Fibroblast of pulmonary artery (primary cell): ENCODE measurements at places on chromosomes 5 and 9.
A peak's percentile ranks its signal among the peaks of the same experiment; 100 is the strongest.

DNA sequence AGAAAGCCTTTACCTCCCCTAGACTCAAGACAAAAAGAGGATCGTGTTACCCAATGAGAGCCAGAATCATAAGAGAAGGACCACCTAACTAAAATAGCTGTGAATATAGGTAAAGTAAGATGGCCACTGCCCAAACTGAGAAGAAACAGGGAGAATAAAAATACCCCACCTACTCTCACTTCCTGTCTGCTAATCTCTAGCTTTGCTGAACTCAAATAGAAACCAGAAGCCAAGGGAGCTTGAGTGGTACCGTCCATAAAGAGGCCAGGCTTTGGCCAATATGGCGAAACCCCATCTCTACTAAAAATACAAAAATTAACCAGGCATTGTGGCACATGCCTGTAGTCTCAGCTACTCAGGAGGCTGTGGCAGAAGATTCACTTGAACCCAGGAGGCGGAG is 123.0 kb upstream of the FST start:
- no peak for DNase-seq

DNA sequence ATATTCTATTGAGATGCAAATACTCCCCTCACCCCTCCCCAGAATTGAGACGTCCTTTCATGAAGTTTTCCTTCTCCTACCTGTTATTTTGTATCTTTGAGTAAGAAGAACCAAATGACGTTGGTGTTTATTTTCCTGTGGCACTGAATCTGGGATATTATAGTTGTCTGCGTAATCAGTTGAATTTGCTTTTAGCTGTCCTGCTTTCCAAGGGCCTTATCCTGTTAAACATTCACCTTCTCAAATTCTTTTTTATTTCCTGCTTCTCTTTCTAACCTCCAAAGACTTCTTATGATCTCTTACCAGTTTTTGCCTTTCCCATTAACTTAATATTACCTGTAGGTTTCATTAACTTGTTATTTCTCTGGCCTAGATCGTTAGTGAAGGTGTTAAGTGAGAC is 1254.9 kb upstream of the WWC1 start:
- DNase-seq, result no peak

DNA sequence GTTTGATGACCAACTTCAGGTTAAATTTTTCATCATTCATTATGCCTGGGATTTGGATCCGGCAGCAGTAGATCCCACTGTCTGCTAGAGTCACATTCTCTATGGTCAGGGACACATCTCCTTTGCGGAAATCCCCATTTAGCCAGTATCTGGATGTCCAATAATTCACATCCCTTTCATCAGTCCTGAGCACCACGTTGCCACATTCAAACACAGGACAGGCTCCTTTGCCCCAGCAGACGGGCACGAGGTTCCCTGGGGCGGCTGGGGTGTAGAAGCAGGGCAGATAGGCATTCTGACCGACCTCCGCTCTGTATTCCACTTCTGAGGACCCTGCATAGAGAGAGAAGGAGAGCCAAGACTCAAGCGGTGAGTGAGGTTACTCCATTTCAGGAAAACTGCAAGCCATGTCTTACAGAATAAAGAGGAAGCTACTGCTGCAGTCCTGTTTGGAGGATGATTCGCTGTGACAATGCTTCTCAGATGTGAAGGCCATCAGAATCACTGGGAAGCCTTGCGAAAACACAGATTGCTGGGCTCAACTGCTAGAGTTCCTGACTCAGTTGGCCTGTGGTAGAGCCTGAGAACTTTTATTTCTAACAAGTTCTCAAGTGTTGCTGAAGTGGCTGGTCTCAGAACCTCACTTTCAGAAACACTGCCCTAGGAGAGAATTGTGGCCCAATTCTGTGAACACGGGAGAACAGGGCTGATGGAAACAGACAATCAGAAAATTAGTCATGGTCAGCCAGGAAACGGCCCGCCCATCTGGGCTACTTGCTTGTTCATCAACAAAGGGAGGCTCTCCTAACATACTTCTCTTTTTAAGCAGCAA is 2.0 kb downstream of the HAVCR2 start:
- no peak for DNase-seq

DNA sequence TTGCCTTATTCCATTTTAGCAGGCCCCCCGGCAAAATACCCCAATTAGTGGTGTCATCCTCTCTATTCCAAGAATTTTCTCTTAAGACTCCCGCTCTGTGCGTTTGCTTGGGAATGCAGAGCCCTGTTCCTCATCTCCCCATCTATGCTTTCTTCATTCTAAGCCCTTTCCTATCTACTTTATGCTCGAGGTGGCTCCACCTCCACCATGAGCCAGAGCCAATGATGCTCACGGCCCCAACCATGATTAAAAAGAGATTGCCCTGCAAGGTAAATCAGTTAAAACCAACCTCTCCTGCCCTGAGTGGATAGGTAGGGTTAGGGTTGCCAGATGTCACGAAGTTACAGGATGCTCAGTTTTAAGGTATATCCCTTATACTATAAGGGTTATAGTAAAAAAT is 677 bp upstream of the TXNDC15 start:
- DNase-seq, result no peak

GRCh38 chr5:2805080-2805479 is 53.6 kb upstream of the IRX2 start:
- DNase-seq, result no peak

GRCh38 chr5:137316346-137316736 is 182.8 kb downstream of the SPOCK1 start:
- peak; percentile 41 for DNase-seq

DNA sequence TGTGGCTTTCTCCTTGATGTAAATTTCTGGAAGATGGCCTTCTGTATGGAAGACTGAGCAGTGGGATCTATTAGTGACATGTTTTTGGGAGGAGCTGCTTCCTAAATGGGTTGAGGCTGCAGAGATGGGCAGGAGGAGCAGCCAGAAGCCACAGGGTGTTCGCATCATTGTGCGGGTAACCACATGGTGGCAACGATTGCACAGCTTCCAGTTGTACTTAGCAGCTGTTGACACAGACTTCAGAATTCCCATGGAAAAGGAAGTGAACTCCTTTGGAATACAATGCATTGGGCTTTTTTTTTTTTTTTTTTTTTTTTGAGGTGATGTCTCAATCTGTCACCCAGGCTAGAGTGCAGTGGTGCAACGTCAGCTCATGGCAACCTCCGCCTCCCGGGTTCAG is 297.3 kb downstream of the NR3C1 start:
- peak; percentile 83 for DNase-seq

GRCh38 chr9:98158071-98158831 is 34.2 kb downstream of the CORO2A start:
- no peak for DNase-seq

DNA sequence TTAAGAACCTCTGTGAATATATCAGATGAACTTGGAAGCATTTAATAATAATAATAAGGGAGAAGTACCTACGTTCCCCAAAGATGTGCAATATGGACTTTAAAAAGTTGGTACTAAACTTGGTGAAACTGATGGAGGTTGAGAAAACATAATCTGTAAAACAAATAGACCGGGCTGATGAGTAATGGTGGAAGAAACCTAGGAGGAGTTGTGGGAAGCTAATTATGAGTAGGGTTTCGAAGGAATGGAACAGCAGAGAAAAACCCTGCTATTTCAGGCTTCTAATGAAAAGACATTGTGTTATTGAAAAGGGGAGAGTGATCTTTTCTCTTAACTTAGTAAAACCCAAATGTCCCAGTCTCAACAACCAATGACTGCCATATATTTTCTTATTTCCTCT is 229.3 kb downstream of the PCSK1 start:
- no peak for DNase-seq

GRCh38 chr5:155471027-155471426 is 457.5 kb downstream of the KIF4B start:
- no peak for DNase-seq

- peak; percentile 46 for DNase-seq
Measured at GRCh38 chr5:83548581-83548980, 77.0 kb downstream of the VCAN start.

- peak; percentile 51 for DNase-seq
Measured at GRCh38 chr5:74762599-74762998, 4.3 kb downstream of the GFM2 start.

DNA sequence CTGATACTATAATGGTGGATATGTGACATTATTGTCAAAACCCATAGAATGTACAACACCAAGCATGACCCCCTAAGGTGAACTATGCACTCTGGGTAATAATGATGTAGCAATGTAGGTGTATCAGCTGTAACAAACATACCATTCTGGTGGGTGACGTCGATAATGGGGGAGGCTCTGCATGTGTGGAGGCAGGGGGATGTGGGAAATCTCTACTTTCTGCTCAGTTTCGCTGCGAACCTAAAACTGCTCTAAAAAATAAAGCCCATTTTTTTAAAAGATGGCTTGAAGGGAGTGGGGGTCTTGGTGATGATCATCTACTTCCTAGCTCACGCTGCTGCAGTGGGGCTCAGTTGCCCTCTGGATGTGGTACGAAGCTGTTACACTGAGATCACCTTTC is 51.1 kb downstream of the RASGEF1C start:
- no peak for DNase-seq

DNA sequence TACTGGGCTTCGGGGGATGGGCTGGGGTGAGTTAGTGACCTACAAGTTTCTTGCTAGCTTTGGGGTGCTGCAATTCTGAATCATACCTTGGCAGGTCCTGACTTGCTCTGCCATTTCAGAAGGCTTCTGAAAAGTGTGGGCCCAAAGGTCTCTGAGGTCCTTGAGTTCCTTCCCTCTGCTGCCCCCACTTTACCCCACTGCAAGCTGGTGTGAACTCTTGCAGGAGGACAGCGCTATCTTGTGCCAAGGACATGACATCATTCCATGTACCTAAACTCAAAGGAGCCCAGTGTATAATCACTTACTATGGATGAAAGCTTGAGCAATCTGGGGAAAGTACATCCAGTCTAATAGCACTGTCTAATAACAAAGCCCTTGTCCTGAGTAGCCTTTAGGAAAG is 157.4 kb downstream of the RMI1 start:
- DNase-seq, result peak; percentile 66

- no peak for DNase-seq
Measured at GRCh38 chr5:11903614-11904264, 507 bp downstream of the CTNND2 start.

DNA sequence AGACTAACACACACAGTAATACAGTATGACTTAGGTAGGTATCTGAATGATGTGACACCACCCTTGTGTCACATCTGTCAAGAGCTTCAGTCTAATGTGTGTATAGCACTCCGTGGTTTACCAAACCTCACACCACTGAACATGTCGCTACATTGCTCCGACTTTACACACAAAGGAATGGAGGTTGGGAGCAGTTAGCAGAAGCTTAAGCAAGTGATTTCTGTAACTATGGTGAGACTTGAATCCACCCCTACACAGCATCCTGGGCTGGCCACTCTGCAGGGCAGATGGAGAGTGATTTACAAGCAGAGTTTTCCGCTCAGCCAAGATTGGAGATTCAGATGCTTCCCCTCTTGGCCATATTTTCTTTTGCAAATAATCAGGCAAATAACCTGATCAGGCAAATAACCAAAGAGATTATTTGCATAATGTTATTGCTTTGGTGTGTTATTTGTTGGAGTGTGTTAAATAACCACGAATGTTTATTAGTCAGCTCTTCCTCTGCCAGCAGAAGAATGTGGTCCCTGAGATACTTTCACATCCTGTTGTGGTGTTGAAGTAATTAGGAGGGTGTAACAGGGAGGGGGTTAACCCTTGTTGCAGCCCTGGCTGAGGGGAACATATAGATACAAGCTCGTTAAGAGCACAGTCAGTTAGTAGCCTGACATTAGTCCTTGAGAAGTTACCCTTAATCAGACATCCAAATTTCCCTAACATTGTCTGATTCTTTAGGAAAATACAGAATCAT is 92.8 kb downstream of the SNX18 start:
- no peak for DNase-seq

- DNase-seq, result no peak
Measured at GRCh38 chr5:143432658-143433239, 29.3 kb upstream of the NR3C1 start.

- DNase-seq, result no peak
Measured at GRCh38 chr5:144179226-144179625, 8.6 kb downstream of the KCTD16 start.

- DNase-seq, result no peak
Measured at GRCh38 chr9:6512085-6512657, 99.2 kb downstream of the UHRF2 start.

GRCh38 chr9:114093761-114094505 is 5.2 kb downstream of the KIF12 start:
- no peak for DNase-seq

DNA sequence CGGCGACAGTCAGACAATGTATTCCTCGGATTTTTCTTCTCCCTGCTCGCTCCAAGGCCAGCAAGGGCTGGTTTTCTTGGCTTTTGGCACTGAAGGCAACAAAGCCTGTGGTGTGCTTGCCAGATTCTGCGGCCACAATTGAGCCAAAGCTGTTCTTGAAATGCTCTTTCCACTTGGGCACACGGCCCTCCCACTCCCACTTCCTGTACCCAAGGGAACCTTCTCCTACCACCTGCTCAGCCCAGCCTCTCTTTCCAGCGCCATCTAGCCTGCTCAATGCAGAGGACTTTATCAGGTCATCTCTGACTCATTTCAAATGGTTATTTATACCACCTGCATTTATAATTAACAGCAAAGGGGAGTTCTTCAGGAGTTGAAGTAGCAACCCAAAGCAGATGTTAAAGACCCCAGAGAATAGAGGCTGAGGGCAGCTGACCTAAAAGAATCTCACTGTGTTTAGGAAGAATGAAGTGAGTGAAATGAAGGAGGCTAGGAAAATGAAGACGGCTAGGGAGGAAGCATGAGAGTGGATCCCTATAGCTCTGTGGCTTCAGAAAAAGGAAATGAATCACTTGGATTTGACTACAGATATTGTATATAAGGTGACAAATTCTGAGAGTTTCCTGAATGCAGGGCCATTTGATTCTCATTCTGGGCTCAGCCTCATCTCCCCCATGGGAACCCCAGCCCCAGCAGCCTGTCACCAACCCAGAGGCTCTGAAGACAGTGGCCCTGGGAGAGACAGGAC is 439.0 kb downstream of the ENC1 start:
- DNase-seq, result peak; percentile 46

DNA sequence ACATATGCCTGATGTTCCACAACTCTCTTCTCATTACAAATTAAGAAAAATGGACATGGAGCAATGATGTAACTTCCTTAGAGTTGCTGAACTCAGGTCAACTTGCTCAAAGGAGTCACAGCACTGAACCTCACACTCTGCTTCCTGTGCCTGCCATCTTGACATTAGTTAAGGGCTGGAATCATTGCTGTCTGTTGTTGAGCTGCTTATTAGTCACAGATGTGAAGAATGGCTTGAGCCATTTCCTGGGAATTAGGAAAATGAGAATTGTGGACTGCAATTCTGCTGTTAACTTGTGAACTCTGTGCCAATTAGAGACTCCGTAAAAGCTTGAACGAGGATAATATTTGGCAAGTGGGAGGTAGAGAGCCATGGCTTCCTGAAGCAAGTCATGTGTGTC is 212.0 kb downstream of the ADAMTS12 start:
- DNase-seq, result peak; percentile 54

DNA sequence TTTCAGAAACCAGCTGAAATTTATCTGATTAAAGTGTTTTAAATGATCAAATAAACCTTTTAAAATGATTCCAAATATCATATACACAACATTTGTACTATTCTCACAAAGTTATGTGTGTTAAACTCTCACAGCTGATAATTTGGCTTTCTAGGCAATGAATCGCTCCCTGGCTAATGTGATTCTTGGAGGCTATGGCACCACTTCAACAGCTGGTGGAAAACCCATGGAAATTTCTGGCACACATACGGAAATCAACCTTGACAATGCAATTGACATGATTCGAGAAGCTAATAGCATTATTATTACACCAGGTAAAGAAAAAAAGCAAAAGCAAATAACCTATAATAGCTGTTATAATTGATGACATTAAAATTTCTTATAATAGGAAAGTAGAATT is 72.4 kb downstream of the NNT start:
- DNase-seq, result no peak

GRCh38 chr9:133187561-133188005 is 21.5 kb downstream of the OBP2B start:
- DNase-seq, result no peak
